ENCODE measurements at places on chromosomes 1 and 21.

- DNase-seq: peak; percentile 91
Observed at GRCh38 chr1:211632808-211633523, 42.5 kb downstream of the NEK2 start.

DNA sequence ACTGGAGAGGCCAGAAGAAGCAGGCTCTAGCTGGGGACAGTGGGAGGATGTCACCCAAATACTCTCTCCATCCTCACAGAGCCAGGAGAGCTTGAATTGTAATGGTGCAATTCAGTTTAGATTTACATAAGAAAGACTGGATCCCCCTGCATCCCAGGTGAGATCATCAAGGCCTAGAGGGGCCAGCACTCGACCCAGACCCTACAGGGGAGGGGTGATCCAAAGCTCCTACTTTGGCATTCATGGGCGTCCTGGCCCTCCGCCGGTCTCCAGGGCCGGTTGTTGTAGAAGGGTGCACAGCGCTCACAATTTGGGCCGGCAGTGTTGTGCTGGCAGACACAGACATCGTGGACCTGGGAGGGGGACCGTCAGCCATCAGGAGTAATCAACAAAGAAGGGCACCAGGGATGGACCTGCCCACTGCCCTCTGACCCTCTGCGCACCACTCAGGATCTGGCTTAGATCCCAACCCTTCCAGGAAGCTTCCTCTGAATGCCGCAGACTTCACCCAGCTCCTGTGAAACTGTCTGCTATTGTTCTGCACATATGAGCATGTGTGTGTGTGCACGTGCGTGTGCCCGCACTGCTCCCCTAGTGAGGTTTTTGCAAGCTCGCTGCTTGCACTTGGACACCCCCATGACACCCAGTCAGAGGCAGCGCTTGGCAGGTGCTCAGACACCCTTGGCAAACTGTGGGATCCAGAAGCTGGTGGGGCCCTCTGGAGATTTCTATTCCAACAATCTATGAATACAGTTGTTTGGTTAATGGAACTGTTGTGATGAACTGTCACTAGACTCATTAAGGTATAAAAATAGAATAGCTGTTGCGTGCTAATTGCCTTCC, 21.6 kb downstream of the LAMB3 start:
- DNase-seq: no peak

- DNase-seq: no peak
Observed at GRCh38 chr1:199290186-199290585, 651.3 kb downstream of the PTPRC start.

DNA sequence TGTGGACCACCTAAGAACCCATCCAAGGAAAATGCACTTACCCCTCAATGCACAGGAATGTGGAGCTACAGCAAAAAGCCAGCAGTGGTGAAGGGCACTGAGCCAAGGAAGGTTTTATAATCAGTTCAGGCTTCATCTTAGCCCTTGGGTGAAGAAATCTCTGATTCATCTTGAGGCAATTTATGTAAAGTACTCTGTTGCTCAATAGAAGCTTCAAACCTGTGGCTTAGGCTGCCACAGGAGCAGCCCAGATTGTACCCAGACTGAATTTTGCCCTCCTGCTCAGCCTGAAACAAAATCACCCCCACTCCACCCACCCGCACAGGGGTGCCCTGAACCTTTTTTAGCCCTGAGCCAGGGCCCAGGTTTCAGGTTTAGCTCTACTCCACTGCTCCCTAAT, at the start of gene S100A12:
TSS of gene S100A12 (minus strand) at position 111 of the 400 bp plus-strand sequence. CDS start 1,029 bp downstream, outside the sequence.
- peak; percentile 45 for DNase-seq

DNA sequence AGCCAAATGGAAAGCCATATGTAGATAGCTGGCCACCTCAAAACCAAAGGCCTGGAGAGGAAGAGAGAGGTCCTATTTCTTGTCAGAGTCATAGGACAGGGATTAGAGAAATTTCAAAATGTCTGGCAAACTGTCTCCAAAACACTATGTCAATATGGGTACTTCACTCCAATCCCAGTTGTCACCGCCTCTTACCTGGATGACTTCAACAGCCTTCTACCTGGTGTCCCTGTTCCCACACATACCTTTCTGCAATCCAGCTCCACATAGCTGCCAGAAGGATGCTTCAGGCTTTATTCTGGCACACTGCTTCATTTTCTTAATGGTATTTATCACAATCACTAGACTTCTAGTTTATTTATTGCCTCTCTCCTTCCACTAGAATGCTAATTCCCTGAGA, 14.5 kb downstream of the PTGER3 start:
- no peak for DNase-seq

- peak; percentile 83 for DNase-seq
Observed at GRCh38 chr1:97906567-97907241, 14.1 kb downstream of the DPYD start.

GRCh38 chr1:151072224-151072623, 1.7 kb downstream of the GABPB2 start:
- DNase-seq: no peak

- no peak for DNase-seq
Observed at GRCh38 chr21:25811186-25811585, 76.4 kb downstream of the GABPA start.

- no peak for DNase-seq
Observed at GRCh38 chr1:162213281-162213912, 143.9 kb downstream of the NOS1AP start.

- peak; percentile 77 for DNase-seq
Observed at GRCh38 chr1:177256153-177257075, 85.7 kb downstream of the BRINP2 start.

DNA sequence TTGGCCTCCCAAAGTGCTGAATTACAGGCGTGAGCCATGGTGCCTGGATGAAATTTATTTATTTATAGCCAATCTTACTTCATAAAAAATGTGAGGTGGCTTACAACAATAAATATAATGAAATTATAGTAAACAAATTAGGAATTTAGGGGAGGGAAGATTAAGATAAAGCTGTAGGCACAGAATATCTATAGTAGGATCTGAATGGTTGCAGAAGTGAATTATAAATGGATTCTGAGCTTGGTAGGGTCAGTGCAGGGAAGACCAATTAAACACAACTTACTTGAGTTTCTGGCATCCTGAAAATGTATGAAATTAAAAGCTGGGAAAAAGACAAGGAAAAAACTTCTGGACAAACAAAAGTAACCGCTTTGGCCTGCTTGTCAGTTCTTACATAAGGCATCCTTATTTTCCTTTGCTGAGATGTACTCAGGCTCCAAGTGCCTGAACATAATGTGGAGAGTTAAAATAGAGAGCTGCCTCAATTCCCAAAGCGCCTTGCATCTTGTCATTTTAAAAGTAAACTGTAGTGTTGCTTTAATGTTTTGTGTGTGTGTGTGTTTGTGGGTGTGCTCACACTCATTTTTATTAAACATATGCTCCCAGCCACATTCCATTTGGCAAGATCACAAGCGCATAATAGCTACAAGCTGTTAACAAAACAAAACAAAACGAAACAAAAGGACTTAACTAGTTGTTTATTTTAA, 247.3 kb downstream of the S1PR1 start:
- no peak for DNase-seq

DNA sequence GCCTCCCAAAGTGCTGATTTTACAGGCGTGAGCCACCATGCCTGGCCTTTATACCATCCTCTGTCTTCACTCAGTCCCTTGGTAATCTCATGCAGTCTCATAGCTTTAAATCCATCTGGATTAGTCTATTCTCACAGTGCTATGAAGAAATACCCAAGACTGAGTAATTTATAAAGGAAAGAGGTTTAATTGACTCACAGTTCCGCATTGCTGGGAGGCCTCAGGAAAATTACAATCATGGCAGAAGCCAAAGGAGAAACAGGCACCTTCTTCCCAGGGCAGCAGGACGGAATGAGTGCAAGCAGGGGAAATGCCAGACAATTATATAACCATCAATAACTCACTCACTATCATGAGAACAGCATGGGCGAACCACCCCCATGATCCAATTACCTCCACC, 49.1 kb upstream of the CPLANE2 start:
- no peak for DNase-seq

DNA sequence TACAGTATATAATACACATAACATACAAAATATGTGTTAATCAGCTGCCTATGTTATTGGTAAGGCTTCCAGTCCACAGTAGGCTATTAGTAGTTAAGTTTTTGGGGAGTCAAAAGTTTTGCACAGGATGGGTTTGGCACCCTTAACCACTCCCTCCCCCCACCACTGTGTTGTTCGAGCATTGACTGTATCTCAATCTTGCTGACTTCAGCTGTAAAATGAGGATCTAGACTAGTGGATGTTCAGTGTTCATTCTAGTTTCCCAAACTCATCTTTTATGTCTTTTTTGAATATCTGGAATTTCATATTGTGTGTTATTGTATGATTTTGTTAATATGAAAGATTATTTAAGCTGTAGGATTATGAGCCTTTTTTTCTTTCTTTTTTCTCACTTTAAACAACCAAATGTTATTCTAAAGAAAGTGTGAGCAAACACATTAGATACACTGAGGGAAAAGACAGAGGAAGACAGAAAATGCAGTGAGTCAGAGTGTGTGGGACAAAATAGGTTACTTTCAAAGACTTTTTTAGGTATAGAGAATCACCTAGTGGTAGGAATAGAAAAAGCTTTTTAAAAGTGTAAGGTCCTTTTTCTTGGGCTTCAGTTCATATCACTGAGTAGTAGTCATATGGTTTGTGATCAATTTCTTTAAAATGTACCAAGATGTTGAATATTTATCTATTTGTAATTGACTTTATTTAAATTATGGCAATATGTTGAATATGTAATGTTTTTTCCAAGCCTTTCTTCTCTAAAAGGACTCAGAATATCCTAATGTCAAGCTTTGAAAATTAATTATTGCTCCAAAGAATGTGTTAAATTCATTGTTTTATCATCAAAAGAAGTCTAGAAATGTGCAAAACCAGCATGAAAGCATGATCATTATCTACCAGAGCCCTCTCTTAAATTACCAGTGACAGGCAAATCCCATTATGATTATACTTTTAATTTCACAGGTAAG, 17.9 kb upstream of the CENPF start:
- DNase-seq: peak; percentile 81

DNA sequence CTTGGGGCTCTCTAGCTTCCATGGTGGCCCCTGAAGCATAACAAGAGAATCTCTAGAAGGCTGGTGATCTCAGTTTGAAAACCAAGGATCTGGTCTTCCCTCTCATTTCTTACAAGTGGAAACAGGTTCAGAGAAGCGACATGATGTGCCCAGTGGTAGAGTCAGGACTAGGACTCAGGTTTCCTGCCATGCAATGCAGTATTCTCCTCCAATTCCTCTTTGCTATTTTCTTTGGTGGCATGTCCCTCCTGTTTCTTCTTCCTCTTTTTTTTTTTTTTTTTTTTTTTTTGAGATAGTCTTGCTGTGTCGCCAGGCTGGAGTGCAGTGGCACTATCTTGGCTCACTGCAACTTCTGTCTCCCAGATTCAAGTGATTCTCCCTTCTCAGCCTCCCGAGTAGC, 195.6 kb upstream of the C1orf105 start:
- no peak for DNase-seq

All from RCC 7860 (cell line).